ENCODE measurements at places on chromosomes 12 and 14.
A peak's percentile ranks its signal among the peaks of the same experiment; 100 is the strongest.

DNA sequence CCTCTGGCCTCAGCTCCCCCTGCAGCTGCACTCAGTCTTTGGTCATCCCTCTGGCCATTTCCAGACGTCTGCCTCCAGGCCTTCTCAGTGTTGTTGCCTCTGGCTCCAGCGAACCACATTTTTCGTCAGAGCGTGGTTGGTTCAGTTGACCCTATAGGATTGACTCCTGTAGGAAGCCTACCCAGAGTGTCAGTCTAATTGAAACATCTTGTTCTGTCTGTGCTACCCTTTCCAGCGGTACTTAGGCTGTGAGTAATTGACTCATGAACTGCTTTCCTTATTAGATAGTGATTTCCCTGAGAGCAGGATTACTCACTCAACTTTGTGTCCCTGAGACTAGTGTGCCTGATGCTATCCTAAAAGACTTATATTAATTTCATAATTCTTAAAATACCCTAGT lies 373.2 kb downstream of the ATP23 start:
- DNase-seq: no peak

GRCh38 chr14:90941706-90942105 lies 118.7 kb downstream of the RPS6KA5 start:
- no peak for DNase-seq

- DNase-seq: no peak
Measured at GRCh38 chr12:52073531-52074381, 4.0 kb downstream of the ATG101 start.

GRCh38 chr12:108831309-108831991 lies 25.9 kb downstream of the SSH1 start:
- no peak for DNase-seq

- DNase-seq: no peak
Measured at GRCh38 chr14:84804895-84805294, 725.0 kb upstream of the FLRT2 start.

DNA sequence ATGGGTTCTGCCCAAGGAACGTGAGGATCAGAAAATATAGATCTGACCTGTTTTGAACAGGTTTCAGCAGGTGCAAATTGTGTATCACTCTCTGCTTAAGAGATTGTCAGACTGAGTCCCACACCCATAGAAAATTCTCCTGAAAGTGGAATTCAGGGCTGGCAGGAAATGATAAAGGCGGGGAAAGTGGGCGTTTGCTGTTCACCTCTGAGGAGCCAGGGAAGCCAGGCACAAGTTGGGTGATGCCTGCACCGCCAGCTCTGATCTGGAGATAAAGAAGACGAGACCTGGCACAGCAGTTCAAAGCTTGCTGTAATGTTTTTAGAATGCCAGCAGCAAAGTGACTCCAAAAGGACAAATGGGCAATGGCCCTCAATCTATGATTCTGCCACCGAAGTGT lies 356.5 kb upstream of the SOX5 start:
- no peak for DNase-seq

GRCh38 chr12:2284857-2285256 lies 232.1 kb downstream of the CACNA1C start:
- DNase-seq: no peak

- DNase-seq: no peak
Measured at GRCh38 chr12:50050410-50051098, 6.8 kb upstream of the ASIC1 start.

DNA sequence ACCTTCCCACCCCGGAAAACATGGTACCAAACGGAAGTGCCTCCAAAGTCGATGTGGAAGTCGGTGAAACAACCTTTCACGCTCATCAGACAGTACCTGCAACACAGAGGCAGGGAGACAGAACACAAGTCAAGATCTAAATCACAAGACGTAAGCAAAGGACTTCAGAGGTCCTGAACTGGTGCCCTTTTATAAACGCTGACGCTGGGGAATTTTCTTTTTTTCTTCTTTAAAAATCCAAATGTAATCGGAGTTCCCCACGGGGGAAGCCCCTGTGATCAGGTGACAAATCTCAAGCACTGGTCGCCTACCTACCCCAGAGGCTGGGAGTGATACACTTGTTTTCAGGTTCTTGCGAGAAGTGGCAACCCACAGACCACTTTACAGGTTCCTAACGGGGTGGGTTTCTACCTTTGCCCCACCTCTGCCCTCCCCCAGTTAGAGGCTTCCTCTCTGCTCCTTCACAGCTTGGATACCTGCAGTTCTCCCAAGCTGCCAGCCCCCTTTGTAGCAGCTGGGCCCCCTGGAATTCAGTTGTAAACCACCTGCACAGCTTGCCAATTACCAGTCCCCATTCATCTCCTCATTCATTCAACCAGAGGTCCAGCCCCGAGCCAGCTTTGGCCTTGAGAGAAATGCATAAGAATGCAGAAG lies 46.2 kb downstream of the KDM2B start:
- peak; percentile 57 for DNase-seq

All from activated T-cell treated with anti-CD3 and anti-CD28 coated beads for 4 hours (primary cell).